GM03348 (cell line): ENCODE measurements at places on chromosomes 6 and 20.

DNA sequence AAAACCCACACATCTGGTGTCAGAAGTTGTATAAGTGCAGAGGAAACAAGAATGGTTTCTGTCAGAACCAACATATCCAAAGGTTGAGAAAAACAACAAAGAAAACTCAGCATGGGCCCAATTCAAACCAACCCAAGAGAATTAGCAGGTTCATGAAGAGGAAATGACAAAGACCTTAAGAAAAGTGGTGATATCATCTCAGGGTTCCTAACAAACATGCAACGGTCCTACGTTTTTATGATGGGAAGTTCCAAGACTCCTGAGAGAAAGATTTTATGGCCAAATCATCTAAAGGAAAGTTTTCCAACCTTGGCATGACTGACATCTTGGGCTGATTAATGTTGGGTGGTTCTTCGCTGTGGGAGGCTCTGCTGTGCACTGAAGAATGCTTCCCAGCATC, 23.0 kb downstream of the TFB1M start:
- no peak for DNase-seq

DNA sequence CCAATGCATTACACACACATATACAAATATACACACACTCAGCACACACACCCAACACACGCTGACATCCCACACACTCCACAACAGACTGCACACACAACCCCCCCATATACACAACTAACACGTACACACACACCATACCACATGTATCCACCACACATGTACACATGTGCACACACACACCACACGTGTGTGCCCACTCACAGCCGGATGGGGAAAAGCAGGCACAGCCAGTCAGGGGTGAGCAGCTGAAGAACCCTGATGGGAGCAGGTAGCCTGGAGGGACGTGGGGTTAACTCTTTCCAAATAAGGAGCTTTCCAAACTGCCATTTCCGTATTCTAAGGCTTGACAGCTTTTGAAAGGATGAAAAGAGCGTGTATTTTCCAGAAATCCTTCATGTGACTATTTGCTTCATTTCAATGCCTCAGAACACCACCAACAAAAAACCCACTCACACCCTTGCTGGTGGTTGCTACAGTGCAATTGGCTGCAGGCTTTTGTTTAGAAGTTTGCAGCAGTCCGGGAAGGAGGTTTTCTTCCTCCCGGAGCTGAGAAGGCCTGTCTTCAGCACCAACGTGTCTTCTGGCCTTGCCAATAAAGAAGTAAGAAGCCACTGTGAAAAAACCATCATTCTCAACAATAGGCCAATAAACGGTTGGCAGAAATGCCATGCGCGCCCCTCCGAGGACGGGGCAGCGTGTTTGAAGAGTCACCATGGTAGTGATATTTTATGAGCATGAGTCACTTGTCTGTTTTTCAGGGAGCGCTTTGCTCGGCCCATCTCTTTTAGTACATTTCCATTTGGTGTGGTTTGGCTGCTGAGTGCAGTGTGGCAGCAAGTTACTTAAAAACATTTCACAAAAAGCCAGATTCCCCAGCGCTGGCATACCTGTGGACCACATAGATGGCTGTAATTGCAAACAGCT, 131.3 kb upstream of the GMDS start:
- DNase-seq = no peak

- no peak for DNase-seq
These were observed 36.3 kb downstream of the ZNF133 start for GRCh38 chr20:18324596-18325089.

DNA sequence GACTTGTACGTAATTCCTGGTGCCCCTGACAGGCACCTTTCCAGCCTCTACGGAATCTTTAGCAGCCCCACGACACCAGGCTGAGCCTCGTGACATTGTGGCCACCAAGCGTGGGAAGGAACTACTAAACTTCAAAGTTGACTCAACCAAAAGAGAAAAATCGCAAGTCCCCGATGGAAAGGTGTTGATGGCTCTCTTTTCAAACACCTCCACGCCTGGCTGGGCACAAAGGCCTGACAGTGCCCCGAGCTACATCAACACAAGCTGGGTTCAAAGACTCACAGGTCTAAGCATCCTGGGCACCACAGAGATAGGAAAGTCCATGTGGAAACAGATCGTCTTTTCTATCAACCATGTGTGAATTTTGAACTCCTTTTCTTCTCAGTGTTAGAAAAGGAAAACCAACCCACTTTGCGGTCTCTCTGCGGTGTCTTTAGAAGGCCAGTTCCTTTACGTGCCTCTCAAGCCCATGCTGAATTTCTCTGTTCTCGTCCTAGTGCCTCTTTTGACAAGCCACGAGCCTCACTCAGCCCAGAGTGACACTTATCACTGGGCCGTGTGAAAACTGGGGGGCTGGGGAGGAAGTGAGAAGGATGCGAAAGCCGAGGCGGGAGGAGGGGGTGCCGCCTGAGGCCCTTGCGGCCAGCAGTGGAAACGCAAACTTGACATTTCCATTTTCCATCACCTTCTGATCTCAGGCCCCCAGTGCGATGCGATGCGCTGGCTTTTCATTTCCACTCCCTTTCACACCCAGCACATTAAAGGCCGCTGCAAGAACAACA, 59.4 kb downstream of the GFOD1 start:
- DNase-seq = no peak

DNA sequence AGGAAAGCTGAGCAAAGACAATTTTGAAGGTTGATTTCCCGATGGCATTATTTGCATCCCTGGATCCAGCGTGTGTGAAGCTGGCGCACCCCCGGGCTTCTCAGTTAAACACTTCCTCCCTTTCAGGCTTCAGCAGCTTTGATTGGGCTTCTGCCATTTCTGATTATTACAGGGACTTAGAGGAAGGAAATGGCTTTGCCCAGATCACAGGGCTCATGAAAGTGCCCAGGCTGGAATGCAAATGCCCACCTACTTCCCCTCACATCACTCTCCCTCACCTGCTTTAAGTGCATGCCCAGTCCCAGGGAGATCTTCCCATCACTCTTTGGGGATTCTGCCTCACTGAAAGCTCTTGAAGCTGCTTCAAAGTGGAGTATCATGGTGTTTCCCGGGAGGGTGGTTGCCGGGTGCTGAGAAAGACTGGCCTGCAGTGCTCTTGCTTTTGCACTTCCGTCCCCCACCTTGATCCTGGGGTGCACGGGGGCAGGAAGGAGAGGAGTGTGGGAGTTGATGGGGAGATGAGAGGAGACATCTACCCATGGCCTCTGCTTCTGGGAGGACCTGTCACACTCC, 28.3 kb downstream of the PHACTR3 start:
- no peak for DNase-seq

DNA sequence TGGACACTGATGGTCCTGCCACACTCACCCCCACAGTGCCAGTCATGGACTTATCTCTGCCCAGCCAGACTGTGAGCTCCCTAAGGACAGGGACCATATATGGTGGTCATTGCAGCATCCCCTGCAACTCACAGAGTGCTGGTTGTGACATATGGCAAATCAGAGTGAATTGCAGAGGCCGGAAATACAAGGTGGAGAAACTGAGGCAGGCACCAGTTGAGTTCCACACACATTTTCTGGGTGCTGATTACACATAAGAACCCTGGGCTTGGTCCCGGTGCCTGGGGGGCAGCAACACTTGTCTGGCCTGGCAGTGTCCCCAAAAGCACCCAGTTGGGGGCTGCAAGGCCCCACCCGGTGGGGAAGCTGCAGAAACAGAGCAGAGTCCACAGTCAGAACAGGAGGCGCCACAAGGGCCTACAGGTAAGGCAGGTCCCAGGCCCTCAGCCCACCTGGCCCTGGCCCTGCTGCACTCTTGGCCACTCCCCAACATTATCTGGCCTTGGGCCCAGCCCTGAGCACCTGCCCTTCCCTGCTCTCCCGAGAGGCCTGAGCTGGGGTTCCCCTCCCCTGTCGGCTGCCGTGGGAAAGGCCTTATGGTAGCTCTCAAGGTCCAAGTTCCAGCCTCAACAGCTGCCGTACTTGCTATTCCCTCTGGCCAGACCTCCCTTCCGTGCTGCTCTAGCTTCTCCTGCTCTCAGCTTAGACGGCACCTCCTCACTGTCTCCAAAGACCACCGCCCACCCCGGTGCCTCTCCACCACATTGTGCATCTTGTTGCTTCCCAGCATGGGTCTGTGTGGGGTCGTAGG, 140.8 kb upstream of the PTPN1 start:
- DNase-seq = no peak

- peak; percentile 42 for DNase-seq
These were observed 144.3 kb upstream of the ZNF184 start for GRCh38 chr6:27617046-27617687.

GRCh38 chr6:20119485-20119884, 92.8 kb downstream of the MBOAT1 start:
- DNase-seq = no peak

DNA sequence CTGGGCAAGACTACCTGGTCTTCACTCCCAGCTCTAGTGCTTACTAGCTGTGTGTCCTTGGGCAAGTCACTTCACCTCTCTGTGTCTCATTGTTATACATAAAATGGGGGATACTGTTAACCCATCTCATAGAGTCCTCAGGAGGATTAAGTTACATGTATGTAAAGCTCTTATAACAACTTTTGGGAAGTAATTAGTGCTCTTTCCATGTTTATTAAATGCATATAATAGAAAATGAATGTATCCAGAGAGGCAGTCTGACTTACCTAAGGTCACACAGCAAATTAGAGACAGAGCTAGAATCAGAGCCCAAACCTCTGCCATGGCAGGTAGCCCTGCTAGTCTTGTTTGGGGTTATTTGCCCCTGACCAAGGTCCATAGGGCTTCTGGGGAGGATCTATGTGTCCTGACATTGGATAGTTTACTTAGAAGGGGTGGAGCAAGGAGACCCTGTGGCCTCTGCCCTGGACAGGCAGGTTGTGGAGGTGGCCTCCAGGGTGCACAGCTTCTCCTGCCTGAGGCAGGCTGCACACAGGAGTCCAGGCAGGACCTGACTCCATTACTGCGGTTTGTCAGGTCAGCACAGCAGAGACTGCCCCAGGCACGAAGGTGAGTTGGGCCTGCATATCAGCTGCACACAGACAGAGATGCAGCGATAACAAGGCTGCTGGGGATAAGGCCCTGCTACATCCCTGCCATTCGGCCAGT, 8.4 kb upstream of the MAPK13 start:
- no peak for DNase-seq

GRCh38 chr20:39745380-39745779, 783.2 kb downstream of the DHX35 start:
- DNase-seq = no peak

DNA sequence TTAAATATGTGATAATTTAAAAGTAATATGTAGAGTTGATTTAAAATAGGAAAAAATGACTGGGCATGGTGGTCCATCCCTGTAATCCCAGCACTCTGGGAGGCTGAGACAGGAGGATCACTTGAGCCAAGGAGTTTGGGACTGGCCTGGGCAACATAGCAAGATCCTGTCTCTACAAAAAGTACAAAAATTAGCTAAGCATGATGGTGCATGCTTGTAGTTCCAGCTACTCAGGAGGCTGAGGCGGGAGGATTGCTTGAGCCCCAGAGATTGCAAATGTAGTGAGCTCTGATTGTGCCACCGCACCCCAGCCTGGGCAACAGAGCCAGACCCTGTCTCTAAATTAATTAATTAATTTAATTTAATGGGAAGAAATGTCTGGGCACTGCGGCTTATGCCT, 44.2 kb upstream of the CDYL start:
- no peak for DNase-seq

GRCh38 chr6:137133122-137133521, 40.3 kb downstream of the IL22RA2 start:
- no peak for DNase-seq

- DNase-seq = no peak
These were observed 75.9 kb downstream of the GFOD1 start for GRCh38 chr6:13411484-13411883.

GRCh38 chr6:142938510-142938909, 6.5 kb downstream of the HIVEP2 start:
- DNase-seq = no peak

DNA sequence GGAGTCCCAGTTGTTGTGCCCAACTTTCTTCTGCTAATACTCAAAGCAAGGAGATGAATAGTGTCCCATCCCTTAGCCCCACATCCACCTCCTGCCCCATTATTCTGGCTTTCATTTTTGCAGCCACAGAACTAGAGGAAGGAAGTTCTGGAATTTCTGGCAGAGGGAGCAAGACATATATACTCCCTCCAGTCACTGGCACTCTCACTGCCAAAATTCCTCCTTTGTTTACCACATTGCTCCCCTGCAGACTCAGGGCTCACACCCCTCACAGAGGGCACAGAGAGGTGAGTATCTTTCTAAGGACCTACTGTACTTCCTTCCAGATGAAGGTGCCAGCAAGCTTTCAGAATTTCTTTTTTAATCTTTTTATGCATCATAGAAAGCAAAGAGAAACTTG, 168.0 kb upstream of the ID4 start:
- peak; percentile 59 for DNase-seq

- no peak for DNase-seq
These were observed 6.4 kb downstream of the OSBPL2 start for GRCh38 chr20:62244644-62245108.

- no peak for DNase-seq
These were observed 71.1 kb upstream of the CTNNBL1 start for GRCh38 chr20:37622728-37623127.

- DNase-seq = peak; percentile 80
These were observed 110.2 kb upstream of the CST7 start for GRCh38 chr20:24838546-24839535.

DNA sequence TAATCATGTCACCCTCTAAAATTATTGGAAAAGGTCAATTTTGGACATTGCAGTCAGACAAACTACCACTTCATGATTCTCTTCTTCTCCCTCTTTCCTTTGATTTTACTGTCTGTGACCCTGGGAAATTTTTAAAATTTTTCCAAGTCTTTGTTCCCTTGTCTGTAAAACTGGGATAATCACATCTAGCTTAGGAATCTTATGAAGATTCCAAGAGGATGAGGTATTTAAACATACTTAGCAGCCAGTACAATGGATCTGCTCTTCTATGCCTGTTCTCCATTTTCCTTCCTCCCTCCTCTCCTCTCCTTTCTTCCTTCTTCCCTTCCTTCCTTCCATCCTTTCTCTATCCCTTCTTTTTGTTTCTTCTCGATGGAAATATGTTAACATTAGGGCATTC, 651.6 kb upstream of the MARCKS start:
- no peak for DNase-seq

DNA sequence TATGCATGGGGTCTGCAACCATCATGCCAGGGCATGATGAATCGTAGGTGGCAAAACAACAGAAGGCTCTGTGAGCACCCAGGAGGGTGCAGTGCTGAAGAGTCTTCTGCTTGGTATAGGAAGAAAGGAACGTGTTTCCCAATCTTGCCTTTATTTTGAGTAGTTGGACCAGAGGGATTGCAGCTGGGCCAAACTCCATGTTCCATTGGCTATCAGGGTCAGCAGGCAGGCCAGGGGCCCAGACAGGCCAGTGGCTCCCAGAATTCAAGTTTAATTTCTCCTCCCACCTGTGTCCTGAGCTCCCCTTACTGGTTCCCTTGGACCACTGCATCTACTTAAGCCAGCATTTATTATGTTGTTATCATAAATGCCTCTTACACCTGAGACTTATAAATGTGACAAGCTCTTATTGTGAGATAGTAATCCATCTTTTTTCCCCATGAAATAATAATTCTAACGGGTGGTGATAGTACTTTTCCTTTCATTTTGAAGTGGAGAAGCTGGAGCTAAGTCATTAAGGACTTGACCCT, 918 bp upstream of the TRIM38 start:
- DNase-seq = no peak

- no peak for DNase-seq
These were observed 56.9 kb downstream of the SYNJ2 start for GRCh38 chr6:158038291-158039177.

- DNase-seq = no peak
These were observed 87.9 kb downstream of the BFSP1 start for GRCh38 chr20:17443131-17443858.
